ENCODE measurements at places on chromosomes 3 and 15.

GRCh38 chr3:54986294-54986693 lies 58.4 kb upstream of the LRTM1 start:
- DNase-seq: no peak

DNA sequence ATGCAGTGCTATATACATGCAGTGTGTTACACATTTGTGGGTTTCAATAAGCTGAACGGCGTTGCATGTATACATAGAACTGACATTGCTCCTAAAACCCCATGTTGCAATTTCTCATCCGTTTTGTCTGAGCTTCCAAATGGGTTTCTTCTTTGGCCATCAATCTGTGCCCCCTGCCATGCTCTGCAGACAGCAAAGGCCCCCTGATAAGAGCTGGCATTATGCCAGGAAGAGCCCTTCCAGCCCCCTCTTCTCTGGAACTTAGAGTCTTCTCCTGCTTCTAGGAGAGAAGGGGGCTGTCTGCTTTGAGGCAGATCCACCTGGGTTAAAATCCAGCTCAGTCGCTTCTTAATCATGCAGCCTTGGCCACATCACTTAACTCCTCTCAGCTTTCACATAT lies 254.0 kb downstream of the SLCO3A1 start:
- no peak for DNase-seq

- DNase-seq: no peak
Observed at GRCh38 chr3:154078672-154079071, 42.5 kb upstream of the ARHGEF26 start.

DNA sequence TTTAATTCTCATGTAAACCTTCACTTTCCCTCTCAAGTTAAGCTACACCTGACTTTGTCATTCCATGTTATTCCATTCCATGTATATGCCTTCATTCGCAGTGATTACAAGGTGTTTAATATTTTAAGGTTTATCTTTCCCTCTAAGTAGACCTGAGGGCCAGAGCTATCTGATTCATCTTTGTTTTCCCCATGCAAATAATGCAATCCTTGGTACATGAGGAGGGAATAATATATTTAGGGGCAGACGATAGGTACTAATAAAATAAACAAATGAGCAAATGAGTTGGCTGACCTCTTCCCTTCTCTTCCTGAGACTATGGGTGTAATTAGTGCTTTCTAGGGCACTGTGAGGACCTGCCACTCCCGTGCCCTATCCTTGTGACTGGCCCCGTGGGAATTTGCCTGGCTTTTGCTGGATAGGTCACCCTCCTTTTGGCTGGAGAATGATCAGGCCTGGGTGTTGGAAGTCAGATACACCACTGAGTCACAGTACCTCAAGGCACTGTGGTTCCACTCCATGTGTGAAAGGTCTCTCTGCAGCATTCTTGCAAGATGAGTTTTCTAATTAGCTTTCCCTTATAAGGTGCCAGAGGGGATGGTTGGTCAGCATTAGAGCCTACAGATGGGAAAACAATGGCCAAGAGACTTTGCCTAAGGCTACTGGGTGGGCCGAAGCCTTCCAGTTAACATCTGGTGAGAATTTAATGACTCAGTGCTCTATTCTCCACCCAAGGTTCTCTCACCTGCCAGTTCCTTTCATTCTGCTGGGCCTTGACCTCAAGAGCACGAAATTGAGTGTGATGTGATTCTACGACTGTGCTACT lies 183.2 kb downstream of the P3H2 start:
- no peak for DNase-seq

GRCh38 chr3:32147933-32148332 lies 41.5 kb downstream of the GPD1L start:
- no peak for DNase-seq

DNA sequence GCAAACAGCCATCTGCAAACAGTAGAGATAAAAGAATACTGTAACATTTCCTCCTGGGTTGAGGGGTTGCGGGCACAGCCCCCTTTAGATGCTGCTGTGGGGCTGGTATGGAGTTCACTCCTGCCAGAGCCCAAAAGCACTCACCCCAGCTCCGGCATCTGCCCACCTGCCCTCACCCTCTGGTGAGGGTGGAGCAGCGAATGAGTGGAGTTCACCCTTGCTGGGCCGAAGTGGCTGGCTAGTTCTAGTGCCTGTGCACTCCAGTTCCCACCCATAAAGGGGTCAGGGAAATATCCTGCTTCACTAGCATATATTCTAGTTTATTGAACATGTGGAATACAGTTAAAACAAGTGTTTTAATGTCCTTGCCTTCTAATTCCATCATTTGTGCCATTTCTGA lies 209.7 kb upstream of the SGO1 start:
- DNase-seq: no peak

GRCh38 chr15:53758412-53758811 lies 1.1 kb downstream of the WDR72 start:
- DNase-seq: no peak

- DNase-seq: no peak
Observed at GRCh38 chr3:128585974-128586373, 64.6 kb downstream of the RPN1 start.

DNA sequence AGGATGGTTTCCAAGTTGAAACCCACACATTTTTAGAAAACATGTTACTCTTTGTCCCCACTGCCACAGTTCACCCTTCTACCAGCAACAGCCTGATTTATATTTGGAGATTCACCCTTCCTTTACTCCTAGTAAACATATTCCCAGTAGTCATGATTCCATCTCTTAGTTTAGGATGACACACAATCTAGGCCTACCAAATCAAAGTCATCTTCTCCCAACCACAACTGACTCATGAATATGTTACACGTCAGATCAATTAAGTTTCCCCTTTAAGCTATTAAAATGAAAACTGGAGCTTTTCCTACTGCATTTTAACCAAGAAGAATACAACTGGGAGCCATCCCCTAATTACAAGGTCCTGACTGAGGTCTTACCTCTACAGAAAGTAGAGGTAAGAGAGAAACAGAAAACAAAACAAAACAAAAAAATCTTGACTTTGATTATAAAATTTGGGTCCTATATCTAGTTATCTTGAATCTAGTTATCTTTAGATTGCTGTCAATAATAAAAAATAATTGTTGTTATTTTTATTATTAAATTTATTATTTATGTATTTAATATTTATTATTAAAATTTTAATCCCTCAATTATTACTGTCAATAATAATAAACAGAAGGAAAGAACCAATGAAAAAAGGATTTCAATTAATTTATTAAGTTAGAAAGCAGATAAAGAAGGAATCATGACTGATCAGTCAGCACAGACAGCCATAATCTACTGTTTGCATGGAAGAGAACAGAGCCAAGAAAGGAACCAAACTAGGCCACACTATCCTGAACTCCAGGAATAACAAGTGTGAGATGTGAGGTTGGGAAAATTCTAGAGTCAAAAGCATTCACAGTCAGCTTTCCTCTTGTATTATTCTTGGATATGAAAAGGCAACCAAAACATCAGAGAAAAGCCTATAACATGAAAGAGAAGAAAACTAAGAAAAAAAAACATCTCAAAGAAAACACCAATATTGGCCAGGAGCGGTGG lies 12.5 kb downstream of the DPH6 start:
- no peak for DNase-seq

GRCh38 chr15:29134239-29134638 lies 135.4 kb downstream of the NSMCE3 start:
- DNase-seq: no peak

GRCh38 chr3:142958707-142959106 lies 4.8 kb downstream of the PAQR9 start:
- DNase-seq: no peak

DNA sequence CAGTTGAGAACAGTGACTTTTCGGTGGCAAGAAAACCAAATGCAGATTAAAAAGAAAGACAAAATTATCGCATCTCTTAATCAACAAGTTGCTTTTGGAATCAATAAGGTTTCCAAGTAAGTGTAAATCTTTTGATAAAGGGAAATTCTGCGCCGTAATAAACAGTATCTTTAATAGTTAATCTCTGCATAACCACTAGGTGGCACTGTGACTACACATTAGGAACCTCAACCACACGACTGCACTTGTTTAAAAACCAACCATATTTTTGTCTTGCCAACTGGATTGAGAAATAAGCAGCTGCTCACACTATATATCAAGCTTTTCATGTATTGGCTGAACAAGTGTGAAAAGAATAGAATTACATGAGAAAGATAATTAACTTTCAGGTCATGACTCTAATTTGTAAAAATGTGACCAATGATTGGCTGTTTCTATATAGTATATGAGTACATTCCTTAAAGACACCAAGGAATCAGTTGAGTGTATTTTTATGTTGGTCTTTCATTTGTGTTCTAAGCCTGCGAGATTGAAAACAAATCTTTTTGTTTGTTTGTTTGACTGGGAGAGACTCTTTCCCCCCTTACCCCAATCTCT lies 72.7 kb downstream of the DZIP3 start:
- peak; percentile 3 for DNase-seq

GRCh38 chr3:72896996-72897757 lies 9.3 kb downstream of the GXYLT2 start:
- no peak for DNase-seq
